WTC11 (cell line): ENCODE measurements at places on chromosomes 5 and 9. TPM values are rescaled to one million over a fixed set of nuclear protein-coding genes. Genes with fewer than 3 reads are reported as not detected.

The SPATA31E1 gene
- 0.04 to 0.07 TPM (median 0.05 TPM) in 3 replicates for total RNA-seq

- no peaks in the 10 kb centered on the region for H3K27me3 ChIP-seq
- DNase-seq: peak; percentile 73
- H3K4me3 ChIP-seq: peak within 1 kb of the TSS; percentile 76
- H3K36me3 ChIP-seq: no peaks in the 10 kb centered on the region
These were observed at the start of gene DNM1 for GRCh38 chr9:128203024-128203706. Gene DNM1 (plus strand): TSS chr9:128203379. CDS start chr9:128203471, 92 bp downstream.

- H3K36me3 ChIP-seq: peaks cover 3% of the 10 kb centered on the region; the same call in 1 of the 2 replicates
- no peak overlapping the region for H3K27ac ChIP-seq
These were observed 78.4 kb upstream of the CKMT2 start for GRCh38 chr5:81154725-81155124.

DNA sequence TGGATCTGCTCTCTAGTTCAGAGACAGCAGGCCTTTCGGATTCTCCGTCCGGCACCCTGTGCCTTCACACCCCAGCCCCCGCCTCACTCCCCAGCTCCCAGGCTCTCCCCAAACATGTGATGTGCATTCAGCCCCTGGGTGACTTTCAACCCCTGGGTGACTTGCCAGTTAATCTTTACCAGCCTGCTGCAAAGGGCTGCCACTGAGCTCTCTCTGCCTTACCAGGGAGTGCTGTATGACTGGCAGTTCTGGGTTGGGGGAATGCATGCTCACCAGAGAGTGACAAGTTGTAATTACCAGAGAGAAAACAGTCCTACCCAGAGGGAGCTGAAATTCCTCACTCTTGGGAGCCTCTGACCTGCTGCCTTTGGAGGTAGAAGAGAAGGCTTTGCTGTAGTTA is 4.9 kb upstream of the ADRA1B start:
- H3K27me3 ChIP-seq: peaks cover 23% of the 10 kb centered on the region
- H3K4me1 ChIP-seq: peaks cover 23% of the 10 kb centered on the region
- no peak overlapping the region for H3K4me3 ChIP-seq
- DNase-seq: no peak

GRCh38 chr5:38468978-38469706 is 87.3 kb downstream of the LIFR start:
- DNase-seq: no peak
- no peak overlapping the region for H3K27ac ChIP-seq
- no peaks in the 10 kb centered on the region for H3K27me3 ChIP-seq
- H3K4me3 ChIP-seq: no peak overlapping the region

GRCh38 chr5:133015466-133015865 is 10.9 kb downstream of the ZCCHC10 start:
- DNase-seq: no peak
- no peak overlapping the region for H3K4me3 ChIP-seq
- H3K36me3 ChIP-seq: peaks cover 9% of the 10 kb centered on the region

GRCh38 chr5:143636931-143637528 is 174.9 kb upstream of the HMHB1 start:
- H3K36me3 ChIP-seq: no peaks in the 10 kb centered on the region
- no peak overlapping the region for H3K27ac ChIP-seq
- DNase-seq: no peak
- H3K27me3 ChIP-seq: no peaks in the 10 kb centered on the region
- no peak overlapping the region for H3K4me3 ChIP-seq

- peaks cover 54% of the 10 kb centered on the region for H3K4me1 ChIP-seq
- no peak overlapping the region for H3K27ac ChIP-seq
- H3K36me3 ChIP-seq: no peaks in the 10 kb centered on the region
- H3K27me3 ChIP-seq: peaks cover 3% of the 10 kb centered on the region; the same call in 1 of the 2 replicates
These were observed 2.0 kb downstream of the CYFIP2 start for GRCh38 chr5:157267761-157268480.

- no peak overlapping the region for H3K27ac ChIP-seq
- H3K36me3 ChIP-seq: 0 out of 2 replicates have a peak, but pooled peaks cover 1% of the 10 kb centered on the region
- no peaks in the 10 kb centered on the region; the same call in 1 of the 2 replicates for H3K27me3 ChIP-seq
- peaks cover 14% of the 10 kb centered on the region for H3K4me1 ChIP-seq
- DNase-seq: no peak
These were observed 1461.4 kb upstream of the CDH9 start for GRCh38 chr5:28499766-28500290.

The PCDHAC1 gene
- 8.2 to 8.6 TPM (median 8.4 TPM) in 3 replicates for total RNA-seq

The GDF9 gene
- 0.34 to 0.42 TPM (median 0.37 TPM) in 3 replicates for total RNA-seq

The EIF4E1B gene
- total RNA-seq: 0.74 to 1.3 TPM (median 1.1 TPM) in 3 replicates

GRCh38 chr9:98593354-98594253 is 115.1 kb downstream of the GABBR2 start:
- no peaks in the 10 kb centered on the region for H3K27me3 ChIP-seq
- H3K36me3 ChIP-seq: no peaks in the 10 kb centered on the region
- H3K4me1 ChIP-seq: 0 out of 2 replicates have a peak, but pooled peaks cover 3% of the 10 kb centered on the region
- no peak for DNase-seq
- H3K27ac ChIP-seq: no peak overlapping the region
- H3K4me3 ChIP-seq: no peak overlapping the region

GRCh38 chr5:7927466-7928375 is 58.8 kb downstream of the MTRR start:
- peak overlapping the region; percentile 18 for H3K4me3 ChIP-seq
- peaks cover 2% of the 10 kb centered on the region for H3K27me3 ChIP-seq
- H3K36me3 ChIP-seq: peaks cover 9% of the 10 kb centered on the region
- peaks cover 10% of the 10 kb centered on the region for H3K4me1 ChIP-seq
- peak; percentile 72 for DNase-seq

GRCh38 chr5:16700081-16700480 is 83.3 kb upstream of the RETREG1 start:
- H3K27ac ChIP-seq: peak overlapping the region; percentile 79; the same call in 1 of the 2 replicates
- no peak overlapping the region for H3K4me3 ChIP-seq
- no peaks in the 10 kb centered on the region for H3K27me3 ChIP-seq
- peaks cover 36% of the 10 kb centered on the region for H3K4me1 ChIP-seq

The DAB2 gene
- 3.8 to 7.2 TPM (median 3.9 TPM) in 3 replicates for total RNA-seq

The DNLZ gene
- total RNA-seq: 13.5 to 17.2 TPM (median 15.0 TPM) in 3 replicates

GRCh38 chr5:159440968-159441367 is 110.7 kb upstream of the IL12B start:
- H3K27me3 ChIP-seq: no peaks in the 10 kb centered on the region
- H3K4me1 ChIP-seq: peaks cover 17% of the 10 kb centered on the region
- no peak overlapping the region for H3K4me3 ChIP-seq
- H3K27ac ChIP-seq: no peak overlapping the region
- DNase-seq: no peak

The SPINK7 gene
- not detected in 3 replicates for total RNA-seq

The ZNF883 gene
- total RNA-seq: 22.0 to 25.4 TPM (median 22.6 TPM) in 3 replicates

DNA sequence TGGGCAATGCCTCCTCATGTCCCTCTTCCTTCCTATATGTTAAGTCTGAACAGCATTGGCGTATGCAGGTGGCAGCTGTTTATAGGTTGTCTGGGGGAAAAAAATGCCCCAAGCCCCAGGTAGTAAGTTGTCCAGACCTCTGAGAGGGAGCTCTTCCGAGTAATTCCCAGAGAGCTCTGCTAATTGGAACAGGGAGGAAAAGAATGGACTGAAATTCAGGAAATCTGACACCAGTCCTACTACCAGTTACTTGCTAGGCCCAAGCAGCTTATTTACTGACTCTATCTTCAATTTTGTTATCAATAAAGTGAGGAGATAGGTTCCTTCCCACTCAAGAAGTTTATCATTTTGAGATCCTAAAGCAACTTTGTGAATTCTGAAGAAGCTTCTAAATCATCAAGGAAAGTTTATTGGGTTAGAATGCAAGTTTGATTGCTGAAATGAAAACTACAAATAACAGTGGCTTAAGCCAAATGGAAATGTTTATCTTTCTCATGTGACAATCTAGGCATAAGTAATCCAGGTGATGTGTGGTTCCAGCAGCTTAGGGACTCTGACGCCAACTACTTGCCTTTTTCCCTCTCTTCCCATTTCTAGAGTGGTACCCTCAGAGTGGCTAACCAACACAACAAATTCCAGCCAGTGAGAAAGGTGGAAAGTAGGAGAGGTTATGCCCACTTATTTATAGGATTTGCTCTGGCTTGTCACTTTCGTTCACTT is 5.6 kb downstream of the STK32A start:
- 0 out of 2 replicates have a peak overlapping the region, but pooled peaks have one; percentile 27 for H3K27ac ChIP-seq
- peaks cover 3% of the 10 kb centered on the region for H3K27me3 ChIP-seq
- H3K4me3 ChIP-seq: no peak overlapping the region
- H3K36me3 ChIP-seq: no peaks in the 10 kb centered on the region
- DNase-seq: no peak
- peaks cover 11% of the 10 kb centered on the region for H3K4me1 ChIP-seq

GRCh38 chr9:82882138-82882537 is 180.8 kb downstream of the RASEF start:
- peak overlapping the region; percentile 46 for H3K4me3 ChIP-seq
- no peaks in the 10 kb centered on the region for H3K27me3 ChIP-seq
- peaks cover 63% of the 10 kb centered on the region for H3K4me1 ChIP-seq
- peaks cover 20% of the 10 kb centered on the region for H3K36me3 ChIP-seq
- H3K27ac ChIP-seq: peak overlapping the region; percentile 93

The ARSB gene
- 9.7 to 10.5 TPM (median 10.0 TPM) in 3 replicates for total RNA-seq

DNA sequence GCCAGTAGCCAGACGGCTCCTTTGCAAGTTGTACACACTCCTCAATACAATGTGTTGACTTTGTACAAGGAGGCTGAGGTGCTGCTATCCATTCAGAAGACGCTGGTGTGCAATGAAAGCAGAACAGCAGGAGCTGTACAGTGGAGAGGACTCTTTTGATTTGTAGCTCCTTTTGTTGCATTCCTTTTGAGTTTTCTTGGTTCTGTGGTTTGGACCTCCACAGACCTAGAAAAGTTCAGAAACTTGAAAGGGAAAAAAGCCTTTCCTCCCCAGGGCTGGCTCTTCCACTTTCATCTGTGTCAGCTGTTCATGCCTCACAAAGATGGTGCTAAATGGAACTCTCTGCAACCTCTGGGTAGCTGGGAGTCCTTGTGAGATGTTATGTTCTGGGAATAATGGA is 117.4 kb downstream of the MAT2B start:
- DNase-seq: no peak
- no peaks in the 10 kb centered on the region for H3K36me3 ChIP-seq
- H3K4me1 ChIP-seq: no peaks in the 10 kb centered on the region
- H3K27me3 ChIP-seq: no peaks in the 10 kb centered on the region
- H3K27ac ChIP-seq: no peak overlapping the region
- no peak overlapping the region for H3K4me3 ChIP-seq

DNA sequence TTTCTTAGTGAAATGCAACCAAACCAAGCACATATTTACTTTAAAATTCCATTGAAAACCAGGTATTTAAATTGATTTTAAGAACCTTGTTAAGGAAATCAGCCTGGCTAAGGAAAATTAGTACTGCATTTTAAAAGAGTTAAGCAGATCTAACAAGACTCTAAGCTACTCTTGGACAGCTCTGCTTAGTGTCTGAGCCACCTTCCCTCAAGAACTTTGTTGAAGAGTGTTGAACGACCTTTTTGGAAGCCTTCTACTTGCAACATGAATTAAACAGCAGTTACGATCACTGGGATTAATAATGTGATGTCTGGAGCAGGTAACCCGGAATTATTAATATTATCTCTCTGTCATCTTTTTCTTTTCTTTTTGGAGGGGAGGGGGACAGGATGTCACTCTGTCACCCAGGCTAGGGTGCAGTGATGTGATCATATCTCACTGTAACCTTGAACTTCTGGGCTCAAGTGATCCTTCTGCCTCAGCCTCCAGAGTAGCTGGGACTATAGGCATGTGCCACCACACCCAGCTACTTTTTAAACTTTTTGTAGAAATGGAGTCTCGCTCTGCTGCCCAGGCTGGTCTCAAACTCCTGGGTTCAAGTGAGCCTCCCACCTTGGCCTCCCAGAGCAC is 74.7 kb downstream of the ANKRD55 start:
- no peak overlapping the region for H3K4me3 ChIP-seq
- H3K36me3 ChIP-seq: no peaks in the 10 kb centered on the region
- H3K4me1 ChIP-seq: peaks cover 60% of the 10 kb centered on the region
- H3K27ac ChIP-seq: no peak overlapping the region

The LRRC14B gene
- 0.11 TPM in 1 of 3 replicates, not detected in the others for total RNA-seq

- DNase-seq: no peak
- no peak overlapping the region for H3K4me3 ChIP-seq
- no peaks in the 10 kb centered on the region for H3K36me3 ChIP-seq
These were observed 19.4 kb downstream of the OGN start for GRCh38 chr9:92385001-92385400.

- no peak overlapping the region for H3K27ac ChIP-seq
- H3K36me3 ChIP-seq: peaks cover 33% of the 10 kb centered on the region
These were observed 114.2 kb downstream of the TTC39B start for GRCh38 chr9:15192856-15193255.

GRCh38 chr5:39670955-39671354 is 246.2 kb upstream of the DAB2 start:
- no peaks in the 10 kb centered on the region for H3K27me3 ChIP-seq
- H3K4me1 ChIP-seq: peaks cover 12% of the 10 kb centered on the region
- H3K27ac ChIP-seq: no peak overlapping the region
- no peaks in the 10 kb centered on the region for H3K36me3 ChIP-seq

- no peak overlapping the region for H3K4me3 ChIP-seq
- H3K4me1 ChIP-seq: peaks cover 36% of the 10 kb centered on the region
- H3K36me3 ChIP-seq: no peaks in the 10 kb centered on the region
- H3K27me3 ChIP-seq: no peaks in the 10 kb centered on the region
- H3K27ac ChIP-seq: no peak overlapping the region
These were observed 123.9 kb downstream of the PPP2R2B start for GRCh38 chr5:146754621-146755020.

The CNTLN gene
- total RNA-seq: 12.2 to 13.4 TPM (median 12.7 TPM) in 3 replicates

The ANKRD18A gene
- 10.8 to 15.7 TPM (median 12.9 TPM) in 3 replicates for total RNA-seq

The WNK2 gene
- 113 to 121 TPM (median 120 TPM) in 3 replicates for total RNA-seq

DNA sequence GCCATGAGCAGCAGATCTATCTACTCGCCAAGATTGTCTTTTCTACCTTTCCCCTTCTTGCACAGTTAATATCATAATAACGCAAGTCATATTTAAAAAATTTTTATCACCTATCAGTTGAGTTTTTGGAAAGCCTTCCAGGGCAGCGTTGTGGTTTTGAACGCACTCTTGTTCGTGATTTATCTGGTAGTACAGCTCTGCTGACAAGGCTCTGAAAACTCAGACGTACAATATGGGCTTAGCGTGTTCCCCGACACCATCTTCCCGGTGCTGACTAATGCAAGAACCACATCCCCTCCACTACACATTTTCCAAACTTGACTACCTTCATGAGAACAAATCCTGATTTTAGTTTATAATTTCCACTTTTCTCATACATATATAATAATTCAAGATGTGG is 1.6 kb upstream of the NFIL3 start:
- peak overlapping the region; percentile 86 for H3K4me3 ChIP-seq
- DNase-seq: no peak
- H3K36me3 ChIP-seq: no peaks in the 10 kb centered on the region
- peaks cover 47% of the 10 kb centered on the region for H3K27me3 ChIP-seq

The RMRP gene
- 23,577 to 25,958 TPM (median 25,042 TPM) in 3 replicates for total RNA-seq

DNA sequence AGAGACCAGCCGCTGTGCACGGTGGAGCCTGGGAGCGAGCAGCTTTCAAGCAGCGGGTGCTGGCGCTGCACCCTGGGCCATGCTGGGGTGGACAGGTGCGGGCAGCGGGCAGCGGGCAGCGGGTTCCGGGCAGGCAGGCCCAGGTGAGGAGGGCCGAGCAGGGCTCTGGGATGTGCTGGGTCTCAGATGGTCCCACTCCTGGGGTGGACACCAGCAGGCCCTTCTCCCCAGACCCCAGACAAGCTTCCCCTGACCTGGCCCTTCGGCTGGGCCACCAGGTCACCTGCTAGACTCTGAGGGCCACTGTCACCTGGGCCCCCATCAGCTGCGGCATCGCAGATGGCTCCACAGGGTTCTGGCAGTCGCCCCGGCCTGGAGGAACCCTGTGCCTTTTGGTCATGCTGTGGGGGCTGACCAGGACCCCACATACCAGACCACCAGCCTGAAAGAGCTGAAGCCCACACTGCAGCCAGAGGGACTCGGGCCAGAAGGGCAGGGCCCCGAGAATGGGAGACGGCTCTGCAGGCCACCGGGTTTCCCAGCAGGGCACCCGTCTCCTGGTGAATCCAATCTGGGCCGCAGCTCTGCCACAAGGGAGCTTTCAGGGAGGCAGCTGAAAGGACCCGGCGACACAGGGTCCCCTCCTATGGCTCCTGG is 2.0 kb downstream of the SLC6A19 start:
- DNase-seq: no peak
- H3K4me3 ChIP-seq: no peak overlapping the region
- H3K36me3 ChIP-seq: no peaks in the 10 kb centered on the region
- peaks cover 7% of the 10 kb centered on the region; the same call in 1 of the 2 replicates for H3K4me1 ChIP-seq
- H3K27ac ChIP-seq: no peak overlapping the region
